ENCODE measurements at places on chromosomes 5 and 9. TPM values are rescaled to one million over a fixed set of nuclear protein-coding genes. Genes with fewer than 3 reads are reported as not detected.

- no peak for DNase-seq
These were observed 8.0 kb upstream of the UBAC1 start for GRCh38 chr9:135969064-135969683.

DNA sequence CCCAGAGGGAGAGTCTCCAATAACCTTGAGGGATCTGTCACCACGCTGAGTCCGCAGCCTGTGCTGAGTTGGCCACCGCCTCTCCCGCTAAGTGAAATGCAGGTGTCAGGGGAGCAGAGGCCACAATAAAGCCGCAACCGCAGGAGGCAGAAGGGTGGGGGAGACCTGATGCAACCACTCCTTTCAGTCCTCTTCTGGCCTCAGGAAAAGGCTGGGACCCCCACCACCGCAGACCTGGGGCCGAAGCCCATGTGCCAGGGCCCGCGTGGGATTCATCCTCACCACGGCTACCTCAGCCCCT is 576 bp downstream of the MAP1B start:
- DNase-seq: no peak

DNA sequence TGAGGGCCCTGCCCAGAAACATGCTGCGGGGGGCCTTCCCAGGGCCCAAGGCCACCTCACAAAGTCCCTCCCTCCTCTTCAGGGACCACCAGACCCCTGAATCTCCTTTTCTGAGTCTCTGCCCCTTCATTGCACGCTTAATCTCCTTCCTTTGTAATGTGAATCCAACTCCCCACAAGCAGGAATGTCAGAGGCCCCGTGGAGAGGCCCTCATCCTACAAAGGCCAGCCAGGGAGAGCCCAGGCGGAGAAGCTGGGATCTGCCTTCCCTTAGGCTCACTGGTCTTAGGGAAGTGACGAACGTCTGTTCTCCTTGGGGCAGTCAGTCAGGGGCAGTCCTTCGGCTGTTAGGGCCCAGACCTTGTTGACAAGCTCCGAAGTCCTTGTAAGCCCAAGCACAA is 2.3 kb downstream of the SMIM33 start:
- no peak for DNase-seq

GRCh38 chr5:38776149-38776896 is 69.5 kb upstream of the OSMR start:
- no peak for DNase-seq

DNA sequence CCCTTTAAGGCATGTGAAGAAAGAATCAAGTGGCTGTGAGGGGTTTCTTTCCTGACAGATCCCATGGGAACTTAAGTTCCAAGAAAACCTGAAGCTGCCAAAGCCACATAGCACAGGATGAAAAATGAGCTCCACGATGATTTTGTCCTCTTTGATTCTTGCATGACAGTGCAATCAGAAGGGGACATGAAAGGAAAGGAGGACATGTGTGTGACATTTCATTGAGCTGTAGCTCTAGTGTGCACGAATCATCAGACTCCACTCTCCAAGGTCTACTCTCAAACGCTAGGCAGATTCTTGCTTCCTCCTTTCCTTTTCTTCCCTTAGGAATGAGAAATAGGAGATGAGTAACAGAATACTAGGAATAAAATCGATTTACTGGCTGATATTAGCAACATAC is 142.0 kb downstream of the ZNF608 start:
- no peak for DNase-seq

DNA sequence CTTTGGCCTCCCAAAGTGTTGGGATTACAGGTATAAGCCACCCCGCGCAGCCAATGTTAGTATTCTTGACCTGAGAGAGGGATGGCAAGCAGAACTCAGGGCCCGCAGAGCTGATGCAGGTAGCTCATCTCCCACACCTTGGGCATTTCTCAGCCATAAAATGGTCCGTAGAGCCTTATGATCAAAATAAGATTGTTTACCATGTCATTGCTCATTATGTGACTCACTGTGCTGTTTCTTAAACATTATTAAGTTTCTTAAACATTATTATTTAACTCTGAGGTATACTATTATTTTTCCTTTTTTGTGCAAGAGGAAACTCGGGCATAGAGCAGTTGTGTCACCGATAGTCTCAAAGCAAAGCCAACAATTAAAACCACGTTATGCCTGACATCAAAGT is 42.4 kb upstream of the POU4F3 start:
- DNase-seq: no peak

Gene PIP5K1B
- total RNA-seq: 91.6 TPM

- DNase-seq: no peak
These were observed 88.1 kb downstream of the OTULIN start for GRCh38 chr5:14752497-14753071.

- no peak for DNase-seq
These were observed 249.6 kb downstream of the NSG2 start for GRCh38 chr5:174294891-174295620.

DNA sequence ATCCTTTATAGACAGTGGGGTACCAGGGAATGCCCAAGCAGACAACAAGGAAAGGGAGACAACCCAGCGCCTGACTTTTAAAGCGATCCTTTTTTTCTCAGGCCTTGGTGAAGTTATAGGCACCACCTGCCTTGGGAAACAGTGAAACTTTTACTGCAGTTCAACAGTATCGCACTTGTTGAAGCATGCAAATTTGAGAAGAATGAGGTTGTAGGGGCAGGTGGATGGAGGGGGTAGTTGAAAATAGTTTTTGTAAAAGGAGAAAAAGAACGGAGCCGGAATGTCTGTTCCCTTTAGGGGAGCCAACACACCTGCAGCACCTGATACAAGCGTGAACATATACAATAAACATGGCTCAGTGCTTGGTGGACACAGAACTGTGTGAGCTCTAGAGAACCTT is 190.2 kb upstream of the NR3C1 start:
- DNase-seq: no peak

Gene AK8
- total RNA-seq: not detected

DNA sequence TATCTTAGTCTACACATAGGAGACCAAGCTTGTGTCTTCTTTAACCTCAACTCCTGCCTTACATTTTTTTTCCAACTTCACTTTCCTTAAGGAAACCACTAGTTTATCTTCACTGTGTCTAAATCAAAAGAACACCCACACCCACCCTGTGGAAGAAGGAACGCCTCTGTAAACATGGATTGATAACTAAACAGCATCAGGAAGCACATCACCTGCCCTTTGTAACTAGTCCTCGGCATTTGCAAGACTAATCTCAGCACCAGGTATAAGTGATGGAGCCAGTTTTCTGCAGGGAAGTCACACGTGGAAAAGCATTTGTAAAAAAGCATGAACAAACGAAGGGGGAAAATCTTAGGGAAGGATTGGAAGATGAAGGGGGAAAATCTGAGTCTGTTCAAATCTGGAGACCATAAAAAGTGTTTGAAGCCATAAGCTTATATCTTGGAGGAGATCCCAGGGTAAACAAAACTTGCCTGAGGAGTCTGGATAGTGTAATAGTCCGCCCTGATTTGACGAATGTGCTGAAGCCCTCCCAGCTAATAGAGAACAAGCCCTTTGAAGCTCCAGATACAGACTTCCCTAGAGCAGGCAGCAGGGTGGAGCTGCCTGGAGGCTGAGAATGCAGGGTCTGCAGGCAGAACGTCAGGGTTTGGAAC is 117.3 kb upstream of the LHFPL2 start:
- no peak for DNase-seq

DNA sequence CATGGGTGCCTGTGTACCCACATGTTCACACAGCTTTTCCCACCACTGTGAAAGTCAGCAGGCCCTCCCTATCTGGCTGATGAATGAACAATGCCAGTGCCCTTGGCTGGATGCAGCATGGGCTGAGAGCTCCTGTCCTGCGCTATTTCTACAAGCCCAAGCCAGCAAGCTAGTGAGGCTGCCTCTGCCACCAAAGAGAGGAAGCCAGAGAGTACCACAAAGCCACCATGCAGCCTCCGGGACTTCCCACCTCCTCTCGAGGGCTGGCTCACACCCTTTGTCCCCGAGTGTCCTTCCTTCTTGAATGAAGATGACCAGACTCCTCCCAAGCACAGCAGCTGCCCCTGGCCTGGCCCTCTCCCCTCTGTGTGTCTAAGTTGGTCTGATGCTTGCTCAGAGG is 76.5 kb downstream of the SH3PXD2B start:
- no peak for DNase-seq

- DNase-seq: no peak
These were observed 25.1 kb downstream of the CACNA1B start for GRCh38 chr9:137902646-137903045.

DNA sequence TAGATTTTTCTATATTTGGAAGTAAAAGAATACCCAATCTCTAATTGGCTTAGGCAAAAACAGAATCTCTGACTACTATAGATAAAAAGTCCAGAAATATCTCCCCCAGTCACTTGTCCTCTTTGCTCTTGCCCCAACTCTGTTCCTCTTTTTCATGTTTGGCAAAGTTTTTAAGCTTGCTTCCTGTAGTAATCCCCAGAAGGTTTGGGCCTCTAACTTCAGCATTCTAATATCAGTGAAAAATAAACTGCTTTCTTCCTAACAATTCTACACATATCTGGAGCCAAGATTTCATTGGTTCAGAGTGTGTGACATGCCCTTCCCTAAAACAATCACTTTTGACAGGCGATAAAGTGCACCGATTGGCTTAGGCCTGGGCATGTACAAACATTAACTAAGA is 1680.3 kb downstream of the MAT2B start:
- DNase-seq: no peak

DNA sequence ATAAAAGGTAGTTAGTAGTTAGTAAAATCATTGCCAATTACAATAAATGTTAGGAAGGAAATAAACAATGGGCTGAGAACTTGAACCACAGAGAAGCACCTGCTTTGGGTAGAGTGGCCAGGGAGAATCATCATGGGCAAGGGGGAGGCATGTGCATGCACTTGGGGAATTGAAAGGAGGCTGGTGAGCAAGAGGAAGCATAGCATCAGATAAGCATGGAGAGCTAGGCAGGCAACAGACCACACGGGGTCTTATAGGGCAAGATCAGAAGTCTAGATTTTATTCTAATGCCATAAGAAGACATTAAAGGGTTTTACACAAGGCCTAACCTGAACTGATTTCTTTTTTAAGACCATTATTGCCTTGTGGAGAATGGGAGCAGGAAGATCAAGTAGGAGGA is 93.4 kb downstream of the PIP5K1B start:
- no peak for DNase-seq

Data from left colon (tissue), 2 donors.